CD8-positive, alpha-beta memory T cell (primary cell): ENCODE measurements at places on chromosomes 5 and 9.

DNA sequence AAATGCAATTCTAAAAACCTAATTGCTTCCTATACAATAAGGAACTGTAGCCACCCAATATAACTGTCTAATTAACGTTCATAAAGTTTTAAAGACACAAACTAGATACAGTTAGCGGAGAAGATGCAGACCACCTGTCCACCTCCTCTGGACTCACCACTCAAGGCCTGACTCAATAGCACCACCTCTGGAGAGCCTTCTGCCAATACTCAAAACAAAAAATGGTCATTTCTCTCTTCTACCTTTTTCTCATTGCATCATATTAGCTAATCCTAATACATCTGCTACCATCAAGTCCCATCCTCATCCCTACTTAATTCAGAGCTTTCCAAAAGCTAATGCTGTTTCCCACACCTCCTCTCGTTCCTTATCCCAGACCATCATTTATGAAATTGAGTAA lies 159.9 kb downstream of the MLLT3 start:
- no peak for DNase-seq

DNA sequence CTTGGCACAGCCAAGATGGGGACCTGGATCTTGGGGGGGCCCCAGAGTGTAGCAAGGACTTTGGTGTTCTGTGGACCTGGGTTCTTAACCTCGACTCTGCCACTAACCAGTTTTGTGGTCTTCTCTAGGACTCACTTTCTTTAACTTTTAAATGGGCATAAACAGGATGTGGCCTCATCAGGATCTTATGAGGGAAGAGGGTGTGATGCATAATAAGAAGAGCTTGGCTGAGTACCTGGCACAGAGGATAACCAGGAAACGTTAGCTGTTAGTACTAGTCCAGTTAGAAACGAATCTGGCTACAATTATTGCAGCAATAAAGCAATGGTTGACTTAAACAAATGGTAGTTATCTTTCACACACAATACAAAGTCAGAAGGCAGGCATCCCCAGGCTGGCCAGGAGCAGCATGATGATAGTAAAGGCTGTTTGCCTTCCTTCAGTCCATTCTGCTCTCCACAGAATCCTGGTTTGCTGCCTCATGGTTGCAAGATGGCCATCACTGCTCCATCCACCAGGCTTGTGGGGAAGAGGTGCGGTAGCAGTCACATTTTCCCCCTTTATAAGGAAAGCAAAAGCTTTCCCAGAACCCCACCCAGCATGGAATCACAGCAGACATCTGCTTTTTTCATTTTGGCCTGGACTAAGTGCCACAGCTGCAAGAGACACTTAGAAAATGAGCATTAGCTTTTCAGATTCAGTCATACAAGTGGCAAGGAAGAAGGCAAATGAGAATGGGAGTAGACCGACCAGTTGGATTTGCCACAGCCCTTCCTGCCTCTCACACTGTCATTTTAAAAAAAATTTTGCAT lies 225.0 kb downstream of the AOPEP start:
- no peak for DNase-seq

GRCh38 chr9:14165376-14166035 lies 148.4 kb downstream of the NFIB start:
- no peak for DNase-seq

DNA sequence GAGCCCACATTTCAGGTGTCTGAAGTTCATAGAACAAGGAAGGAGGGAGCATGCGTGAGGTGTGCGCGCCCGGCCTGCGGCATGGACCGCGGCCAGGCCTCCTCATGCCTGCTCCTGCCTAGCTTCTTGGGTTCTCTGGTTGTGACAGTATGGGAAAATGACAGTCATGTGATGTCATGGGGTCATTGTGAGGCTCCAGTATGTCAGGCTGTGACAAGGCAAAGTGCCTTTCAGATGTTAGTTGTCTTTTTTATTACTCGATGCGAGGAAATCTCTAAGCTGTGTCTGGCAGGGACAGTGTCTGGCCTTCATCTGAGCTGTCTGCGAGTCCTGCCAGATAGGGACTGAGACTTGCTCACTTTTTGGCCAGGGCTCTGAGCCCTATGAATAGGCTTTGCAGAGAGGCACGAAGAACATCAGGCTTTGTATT lies 13.3 kb downstream of the UCK1 start:
- no peak for DNase-seq
